ENCODE measurements at places on chromosomes 16 and 17.

- peak; percentile 36 for DNase-seq
These were observed 492.2 kb downstream of the CDH11 start for GRCh38 chr16:64629622-64630021.

GRCh38 chr16:28617874-28618273, 8.0 kb upstream of the SULT1A1 start:
- DNase-seq, result no peak

GRCh38 chr17:82046903-82047302, 4.7 kb downstream of the RFNG start:
- DNase-seq, result no peak

DNA sequence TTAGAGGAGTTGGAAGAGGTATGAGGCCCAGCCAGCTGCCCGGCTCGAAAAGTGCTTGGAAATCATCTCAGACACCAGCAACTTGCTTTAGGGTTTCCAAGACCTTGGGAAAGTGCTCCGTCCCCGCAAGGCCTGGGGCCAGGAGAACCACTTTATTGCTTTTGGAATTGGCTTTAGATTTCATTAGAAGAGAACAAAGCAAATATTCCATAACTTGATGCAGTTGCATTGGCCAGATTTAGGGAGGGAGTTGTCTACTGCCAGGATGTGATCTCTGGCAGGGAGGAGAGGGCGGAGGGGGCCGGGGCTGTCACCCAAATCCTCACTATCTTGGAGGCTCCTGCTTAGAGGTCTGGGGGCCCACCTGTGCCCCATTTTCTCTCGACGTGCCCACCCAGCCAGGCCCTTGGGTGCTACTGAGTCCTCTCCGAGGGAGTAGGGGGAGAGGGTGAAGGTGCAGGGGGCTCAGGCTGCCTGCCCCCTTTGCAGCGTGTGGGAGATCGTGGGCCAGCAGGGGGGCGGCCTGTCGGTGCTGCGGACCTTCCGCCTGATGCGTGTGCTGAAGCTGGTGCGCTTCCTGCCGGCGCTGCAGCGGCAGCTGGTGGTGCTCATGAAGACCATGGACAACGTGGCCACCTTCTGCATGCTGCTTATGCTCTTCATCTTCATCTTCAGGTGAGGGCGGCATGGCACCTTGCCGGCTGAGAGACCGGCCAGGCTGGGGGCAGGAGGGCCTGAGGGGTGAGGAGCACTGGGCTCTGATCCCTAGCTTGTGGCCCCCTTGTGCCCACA, 30.6 kb downstream of the CACNA1G start:
- DNase-seq, result no peak
